ENCODE measurements at places on chromosomes 7 and 10. TPM values are rescaled to one million over a fixed set of nuclear protein-coding genes. Genes with fewer than 3 reads are reported as not detected.

GRCh38 chr10:111998728-111999127, 184.8 kb downstream of the GPAM start:
- DNase-seq = no peak

Gene TMEM213
- total RNA-seq = not detected

Gene ADCYAP1R1
- 1.4 TPM for total RNA-seq

DNA sequence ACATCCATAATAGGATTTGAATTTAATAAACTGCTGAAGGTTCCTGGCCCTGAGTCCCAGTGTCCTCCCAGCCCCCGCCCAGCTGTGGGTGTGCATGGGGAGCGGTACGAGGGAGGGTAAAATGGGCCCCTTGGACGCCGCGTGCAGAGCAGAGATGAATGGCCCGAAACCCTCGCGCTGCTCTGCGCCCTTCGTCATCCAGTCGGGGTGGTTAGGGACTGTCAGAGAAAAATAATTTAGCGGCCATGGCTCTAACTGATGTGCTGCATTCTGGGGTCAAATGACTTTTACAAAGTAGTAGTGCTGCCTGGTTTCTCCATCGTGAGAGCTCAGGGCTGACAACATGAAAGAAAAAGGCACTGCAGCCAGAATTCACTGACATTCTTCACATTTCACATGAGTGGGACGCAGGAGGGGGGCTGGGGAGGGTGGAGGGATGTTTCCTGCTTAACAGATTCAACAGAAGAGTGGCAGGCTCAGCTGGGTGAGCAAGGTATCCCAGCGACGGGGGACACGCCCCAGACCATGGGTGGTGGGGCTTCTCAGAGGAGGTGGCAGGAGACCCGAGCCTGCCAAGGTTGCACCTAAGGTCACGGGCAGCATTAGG, 304.5 kb downstream of the WDR37 start:
- no peak for DNase-seq

- no peak for DNase-seq
Observed at GRCh38 chr10:15478429-15478828, 107.3 kb upstream of the FAM171A1 start.

Gene TUBGCP2
- 51.2 TPM for total RNA-seq

GRCh38 chr7:80699045-80699638, 60.7 kb downstream of the CD36 start:
- no peak for DNase-seq

Data from thoracic aorta (tissue), 2 donors.